NCI-H2081 (cell line): ENCODE measurements at places on chromosomes 2 and 18.

DNA sequence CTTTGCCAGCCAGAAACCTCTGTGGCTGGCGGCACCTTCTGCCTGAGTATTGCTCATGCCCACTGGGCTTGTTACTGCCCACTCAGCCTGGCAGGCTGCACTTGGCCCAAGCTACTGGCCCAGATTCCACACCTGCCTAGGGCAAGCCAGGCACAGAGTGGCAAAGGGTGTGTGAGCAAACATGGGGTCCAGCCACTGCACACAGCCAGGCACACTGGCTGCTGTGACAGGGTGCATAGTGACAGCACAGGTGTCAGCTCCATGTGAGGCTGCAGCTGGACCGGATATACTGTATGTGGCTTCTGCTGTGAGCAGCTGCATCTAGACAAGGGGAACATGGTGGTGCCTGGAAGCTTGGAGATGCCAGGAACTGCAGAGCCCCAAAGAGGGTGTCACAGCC, 113.9 kb downstream of the COPS8 start:
- DNase-seq, result no peak

GRCh38 chr2:37268111-37268510, 36.7 kb downstream of the NDUFAF7 start:
- no peak for DNase-seq

DNA sequence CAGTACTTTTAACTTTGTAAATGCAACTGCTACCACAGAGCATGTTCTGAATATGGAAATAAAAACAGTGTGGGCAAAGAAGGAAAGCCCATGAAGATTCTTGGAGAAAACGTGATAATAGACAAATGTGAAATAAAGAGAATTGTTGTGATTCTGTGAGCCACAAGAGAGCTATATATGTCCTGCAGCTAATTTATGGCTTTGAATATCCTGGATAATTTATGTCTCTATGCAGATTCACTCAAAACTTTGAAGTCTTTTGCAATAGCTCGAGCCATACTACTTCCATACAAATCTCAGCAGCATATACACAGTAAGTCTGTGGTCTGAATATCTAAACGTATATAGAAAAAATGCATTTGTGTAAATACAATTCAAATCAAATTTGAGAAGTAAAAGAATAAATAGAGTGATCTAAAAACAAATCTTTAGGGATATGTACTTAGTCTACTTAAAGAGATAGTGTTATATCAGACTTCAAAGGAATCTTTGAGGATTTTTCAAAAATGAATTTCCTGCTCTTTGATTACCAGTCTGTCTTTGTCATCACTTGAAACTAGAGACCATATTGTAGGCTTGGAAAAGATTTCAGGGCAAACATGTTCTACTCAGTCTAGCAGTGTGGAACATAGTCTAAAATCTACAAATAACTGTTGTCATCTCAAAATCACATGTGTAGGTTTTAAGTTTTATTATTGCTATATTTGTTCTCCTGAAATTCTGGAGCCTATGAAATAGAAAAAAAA, 107.1 kb downstream of the CSRNP3 start:
- no peak for DNase-seq

- no peak for DNase-seq
Observed at GRCh38 chr2:169291517-169291916, 70.8 kb downstream of the LRP2 start.

GRCh38 chr2:242098445-242099128, 229.1 kb downstream of the RTP5 start:
- DNase-seq, result no peak

DNA sequence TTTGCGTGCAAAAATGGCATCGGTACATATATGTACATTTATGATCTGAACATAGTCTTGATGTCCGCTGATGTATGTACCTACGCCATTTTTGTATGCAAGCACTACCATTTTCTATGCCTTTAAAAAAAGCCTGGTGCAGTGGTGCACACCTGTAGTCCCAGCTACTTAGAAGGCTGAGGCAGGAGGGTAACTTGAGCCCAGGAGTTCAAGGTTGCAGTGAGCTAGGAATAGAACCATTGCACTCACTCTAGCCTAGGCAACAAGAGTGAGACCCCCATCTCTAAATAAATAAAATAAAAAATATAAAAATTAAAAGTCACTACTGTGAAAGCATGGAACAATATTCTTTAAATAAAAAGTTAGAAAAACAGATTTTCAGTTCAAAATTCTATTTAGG, 16.7 kb downstream of the RAB1A start:
- no peak for DNase-seq

DNA sequence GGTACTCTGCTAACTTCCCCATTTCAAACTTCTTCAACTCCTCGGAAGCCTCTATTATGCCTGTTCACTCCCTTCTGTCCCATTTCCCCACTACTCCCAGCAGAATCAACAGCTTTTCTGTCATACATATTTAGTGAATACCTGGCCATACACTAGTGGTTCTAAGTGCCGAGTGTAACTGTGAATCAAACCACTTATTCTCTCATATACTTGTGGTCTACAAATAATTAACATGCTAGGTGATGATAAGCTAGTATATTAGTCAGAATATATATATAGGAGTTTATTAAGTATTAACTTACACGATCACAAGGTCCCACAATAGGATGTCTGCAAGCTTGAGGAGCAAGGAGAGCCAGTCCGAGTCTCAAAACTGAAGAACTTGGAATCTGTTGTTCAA, 150.7 kb downstream of the CCDC102B start:
- DNase-seq, result no peak

DNA sequence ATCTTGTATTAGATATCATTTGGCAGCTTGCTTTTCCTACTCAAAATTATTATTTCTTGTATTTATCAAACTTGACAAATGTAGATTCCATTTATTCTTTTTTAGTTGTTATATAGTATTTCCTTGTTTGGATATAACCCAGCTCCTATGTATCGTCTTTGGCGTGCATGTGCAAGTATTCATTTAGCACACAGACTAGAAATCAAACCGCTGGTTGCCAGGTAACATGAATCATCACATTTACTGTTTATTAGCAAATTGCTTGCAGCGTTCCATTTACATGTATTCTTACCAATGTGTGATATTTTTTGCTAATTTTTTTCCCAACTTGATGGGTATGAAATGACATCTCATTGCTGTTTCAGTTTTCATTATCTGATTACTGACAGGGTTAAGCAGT, 2089.7 kb upstream of the CELF4 start:
- DNase-seq, result no peak

GRCh38 chr18:11943551-11943950, 35.4 kb upstream of the MPPE1 start:
- DNase-seq, result no peak

DNA sequence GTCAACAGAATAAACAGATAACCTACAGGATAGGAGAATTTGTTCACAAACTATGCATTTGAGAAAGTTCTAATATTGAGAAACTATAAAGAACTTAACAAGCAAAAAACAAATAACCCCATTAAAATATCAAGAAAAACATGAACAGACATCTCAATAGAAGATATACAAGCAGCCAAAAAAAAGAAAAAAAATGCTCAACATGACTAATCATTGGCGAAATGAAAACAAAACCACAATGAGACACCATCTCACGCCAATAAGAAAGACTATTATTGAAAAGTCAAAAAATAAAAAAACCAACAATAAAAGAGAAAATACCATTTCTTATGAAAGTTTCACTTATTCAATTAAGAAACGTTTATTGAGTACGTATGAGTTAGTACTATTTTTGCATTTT, 800.5 kb downstream of the CBLN2 start:
- DNase-seq, result no peak

DNA sequence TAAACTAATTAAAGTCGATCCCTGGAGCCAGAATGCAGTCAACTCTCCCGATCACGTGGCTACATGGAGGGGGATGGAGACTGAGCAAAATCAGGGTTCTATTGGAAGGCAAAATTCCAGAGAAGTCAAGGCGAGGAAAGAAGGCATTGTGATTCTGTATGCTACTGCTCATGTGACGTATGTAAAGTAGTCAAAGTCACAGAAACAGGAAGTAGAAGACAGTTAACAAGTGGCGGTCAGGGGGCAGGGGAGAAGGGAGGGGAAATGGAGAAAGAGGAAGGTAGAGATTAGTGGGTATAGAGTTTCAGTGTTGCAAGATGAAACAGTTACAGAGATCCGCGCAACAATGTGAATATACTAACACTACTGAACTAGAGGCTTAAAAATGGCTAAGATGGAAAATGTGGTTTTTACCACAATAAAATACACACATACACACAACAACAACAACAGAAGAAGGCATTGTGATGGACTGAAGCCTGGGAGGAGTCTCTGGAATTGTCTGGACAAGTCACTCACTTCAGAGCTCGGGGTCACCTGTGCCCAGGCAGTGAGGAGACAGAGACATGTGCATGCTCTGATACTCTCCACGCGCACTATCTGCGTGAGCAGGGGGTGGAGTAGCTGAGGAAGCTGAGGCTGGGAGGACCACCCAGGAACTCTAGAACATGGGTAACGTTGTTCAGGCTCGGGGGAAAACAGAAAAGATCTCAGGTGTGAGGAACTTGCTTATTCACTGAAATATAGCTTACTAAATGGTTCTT, 89.9 kb upstream of the CDCA7 start:
- no peak for DNase-seq

GRCh38 chr2:74399785-74400184, 19.7 kb upstream of the DCTN1 start:
- DNase-seq, result peak; percentile 23

- no peak for DNase-seq
Observed at GRCh38 chr2:31411771-31412170, 2.8 kb downstream of the XDH start.

DNA sequence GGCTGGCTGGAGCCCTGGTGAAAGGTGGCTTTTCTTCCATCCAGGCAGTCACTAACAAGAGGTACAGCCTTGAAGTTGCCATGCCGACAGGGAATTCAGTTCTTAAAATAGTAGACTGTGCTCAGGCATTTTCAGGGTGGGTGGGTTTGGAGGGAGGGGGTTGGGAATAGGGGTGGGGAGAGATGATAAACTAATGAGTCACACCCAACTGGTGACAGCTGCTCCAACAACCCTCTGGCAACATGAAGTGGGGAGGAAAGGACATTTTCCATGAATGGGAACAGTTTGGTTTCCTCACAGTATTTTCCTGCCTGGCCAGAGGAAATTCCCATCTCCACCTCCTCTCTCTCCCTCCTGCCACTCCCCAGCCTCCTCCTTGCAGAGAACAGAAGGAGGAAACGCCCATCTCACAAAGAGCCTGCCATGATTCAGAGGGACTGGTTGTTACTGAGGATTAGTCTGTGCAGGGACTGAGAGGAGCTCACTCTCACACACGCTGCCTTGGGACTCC, 113.0 kb upstream of the SLC1A4 start:
- no peak for DNase-seq
